ENCODE measurements at places on chromosomes 13 and 19.

GRCh38 chr19:4067396-4068046 is 822 bp upstream of the ZBTB7A start:
- no peak for DNase-seq

GRCh38 chr13:77737583-77738200 is 40.2 kb downstream of the SLAIN1 start:
- DNase-seq: no peak

DNA sequence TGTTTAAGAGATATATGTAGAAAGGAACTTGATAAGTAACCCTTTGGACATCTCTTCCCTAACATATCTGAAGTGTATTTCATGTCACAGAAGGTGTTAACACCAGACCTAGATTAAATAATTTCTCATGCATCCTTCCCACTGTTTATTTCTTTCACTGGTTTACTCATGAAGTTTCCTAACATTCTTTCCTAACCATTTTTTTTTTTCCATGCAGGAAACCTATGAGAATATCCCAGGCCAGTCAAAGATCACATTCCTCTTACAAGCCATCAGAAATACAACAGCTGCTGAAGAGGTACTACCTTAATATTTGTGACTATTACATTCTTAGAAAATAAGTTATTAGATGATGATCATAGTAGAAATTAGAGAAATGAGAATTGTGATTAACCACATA is 28.8 kb downstream of the IPO5 start:
- no peak for DNase-seq

GRCh38 chr13:24827799-24828198 is 63.8 kb downstream of the RNF17 start:
- DNase-seq: no peak

- DNase-seq: no peak
Measured at GRCh38 chr13:45950386-45951000, 98.9 kb upstream of the SIAH3 start.

GRCh38 chr13:42735010-42735409 is 46.4 kb upstream of the FAM216B start:
- DNase-seq: no peak

DNA sequence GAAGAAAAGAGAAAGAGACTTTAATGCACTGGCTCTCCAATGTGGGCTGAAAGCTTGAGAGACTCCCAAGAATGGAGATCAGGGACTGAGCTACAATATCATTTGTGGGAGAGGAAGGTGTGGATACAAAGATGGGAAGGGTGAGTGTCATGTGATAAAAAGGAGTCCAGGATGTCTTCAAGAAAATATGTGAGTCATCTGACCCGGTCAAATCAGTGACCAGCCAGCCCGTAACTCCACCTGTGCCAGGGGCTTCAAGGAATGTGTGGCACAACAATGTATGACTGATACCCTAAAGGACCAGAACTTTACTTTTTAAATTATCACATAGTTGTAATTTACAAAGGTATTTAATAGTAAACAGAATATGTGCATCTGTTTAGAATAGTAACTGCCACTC is 97.2 kb downstream of the DOCK9 start:
- DNase-seq: no peak
